ENCODE measurements at places on chromosomes 12 and 14.

- DNase-seq, result no peak
Observed at GRCh38 chr14:60309867-60310552, 61.0 kb downstream of the PPM1A start.

DNA sequence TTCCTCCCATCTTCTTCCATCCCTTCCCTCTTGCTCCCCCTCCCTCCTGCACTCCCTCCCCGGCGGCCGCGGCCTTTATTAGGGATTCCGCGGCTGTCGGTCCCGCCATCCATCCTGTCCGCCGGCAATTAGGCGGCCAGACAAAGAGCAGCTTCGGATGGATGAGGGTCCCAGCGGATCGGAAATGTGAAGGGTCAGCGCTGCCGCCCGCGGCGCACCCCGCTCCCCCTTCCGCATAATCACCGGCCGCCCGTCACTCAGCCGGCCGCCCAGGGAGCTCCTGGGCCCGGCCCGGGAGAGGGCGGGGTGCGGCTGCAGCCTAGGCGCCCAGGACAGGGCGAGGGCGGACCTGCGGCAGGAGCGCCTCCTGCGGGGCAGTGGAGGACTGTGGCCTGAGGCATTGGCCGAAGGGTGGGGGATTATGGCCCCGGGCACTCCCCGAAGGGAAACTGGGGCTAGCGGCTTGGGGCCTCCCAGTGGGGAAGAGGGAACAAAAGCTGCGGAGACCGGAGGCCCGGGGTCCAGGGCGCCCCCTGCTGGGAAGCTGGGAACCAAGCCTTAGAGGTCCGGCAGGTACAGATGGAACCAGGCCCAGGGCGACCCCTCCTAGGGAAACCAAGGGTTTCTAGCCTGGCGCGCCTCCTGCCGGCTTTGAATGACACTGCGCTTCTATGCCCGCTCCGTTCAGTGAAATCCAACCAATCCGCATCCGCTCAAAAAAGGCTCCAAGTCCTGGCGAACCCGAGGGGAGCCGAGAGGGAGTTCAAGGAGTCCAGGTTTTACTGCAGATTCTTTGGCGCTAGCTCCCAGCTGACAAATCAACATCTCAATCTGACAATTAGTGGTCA lies 4.4 kb upstream of the DNAJC22 start:
- DNase-seq, result peak; percentile 96

DNA sequence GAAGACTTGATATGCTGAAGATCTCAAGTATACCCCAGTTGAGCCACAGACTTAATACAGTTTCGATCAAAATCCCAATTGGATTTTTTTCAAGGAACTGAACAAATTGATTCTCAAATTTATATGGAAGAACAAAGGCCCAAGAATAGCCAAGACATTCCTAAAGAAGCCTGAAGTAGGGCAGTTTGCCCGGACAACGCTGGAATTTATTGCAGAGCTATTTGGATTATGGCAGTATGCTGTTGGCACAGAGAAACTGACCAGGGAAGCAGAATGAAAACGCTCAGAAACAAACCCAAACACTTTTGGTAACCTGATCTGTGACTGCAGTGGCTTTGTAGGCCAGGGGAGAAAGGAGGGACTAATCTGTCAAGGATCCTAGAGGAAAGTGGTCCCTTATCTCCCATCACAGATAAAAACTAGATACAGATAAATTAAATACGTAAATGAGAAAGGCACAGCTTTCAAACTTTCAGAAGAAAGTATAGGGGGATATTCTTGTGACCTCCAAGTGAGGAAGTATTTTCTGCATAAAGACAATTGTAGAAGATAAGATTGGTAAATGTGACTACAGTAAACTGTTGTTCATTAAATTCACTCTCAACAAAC lies 35.9 kb upstream of the GSC start:
- no peak for DNase-seq

DNA sequence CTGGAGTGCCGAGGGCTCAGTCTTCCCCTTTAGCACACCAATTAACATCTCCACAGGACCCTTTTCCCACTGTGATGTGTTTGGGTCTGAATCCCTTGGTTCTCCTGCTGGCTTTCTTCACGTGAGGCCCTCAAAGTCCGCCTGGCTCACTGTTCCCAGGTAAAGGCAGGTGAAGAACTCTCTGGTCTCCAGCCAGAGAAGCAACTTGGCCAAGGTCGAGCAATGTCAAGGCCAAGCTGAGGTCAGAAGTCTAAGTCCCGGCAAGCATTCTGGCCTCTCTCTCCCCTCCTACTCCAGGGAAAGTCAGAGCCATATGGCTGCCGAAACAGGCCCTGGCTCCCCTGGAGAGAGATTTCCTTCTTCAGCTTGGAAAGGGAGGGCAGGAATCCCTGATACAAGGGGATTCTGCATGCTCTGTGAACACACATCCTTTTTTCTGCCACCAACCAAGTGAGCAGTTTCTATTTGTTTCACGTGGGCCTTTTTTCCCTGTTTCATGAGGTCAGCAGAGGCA lies 61.4 kb upstream of the ESRRB start:
- DNase-seq, result peak; percentile 48

- DNase-seq, result no peak
Observed at GRCh38 chr14:71336489-71337192, 429.4 kb downstream of the PCNX1 start.

- DNase-seq, result peak; percentile 68
Observed at GRCh38 chr12:45130881-45131281, 80.0 kb upstream of the DBX2 start.

GRCh38 chr14:91901449-91902226 lies 34.3 kb upstream of the TC2N start:
- DNase-seq, result no peak

DNA sequence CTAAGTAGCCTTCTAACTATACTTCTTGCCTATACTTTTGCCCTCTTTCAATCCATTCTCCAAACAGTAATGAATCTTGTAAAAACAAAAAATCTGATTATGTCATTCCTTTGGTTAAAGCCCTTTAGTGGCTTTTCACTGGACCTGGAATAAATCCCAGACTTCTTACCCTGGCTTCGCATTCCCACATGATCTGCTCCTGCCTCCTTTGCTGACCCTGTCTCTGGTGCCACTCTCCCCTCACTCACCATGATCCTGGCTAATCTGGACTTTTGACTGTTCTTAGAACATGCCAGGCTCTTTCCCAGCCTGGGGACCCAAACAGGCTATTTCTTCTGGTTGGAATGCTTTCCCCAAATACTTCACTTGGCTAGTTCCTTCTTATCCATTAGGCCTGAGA lies 7.9 kb downstream of the MIA2 start:
- DNase-seq, result no peak

- DNase-seq, result no peak
Observed at GRCh38 chr14:62003701-62004100, 241.5 kb downstream of the SNAPC1 start.

GRCh38 chr14:58643366-58643765 lies 5.6 kb downstream of the DACT1 start:
- DNase-seq, result no peak

DNA sequence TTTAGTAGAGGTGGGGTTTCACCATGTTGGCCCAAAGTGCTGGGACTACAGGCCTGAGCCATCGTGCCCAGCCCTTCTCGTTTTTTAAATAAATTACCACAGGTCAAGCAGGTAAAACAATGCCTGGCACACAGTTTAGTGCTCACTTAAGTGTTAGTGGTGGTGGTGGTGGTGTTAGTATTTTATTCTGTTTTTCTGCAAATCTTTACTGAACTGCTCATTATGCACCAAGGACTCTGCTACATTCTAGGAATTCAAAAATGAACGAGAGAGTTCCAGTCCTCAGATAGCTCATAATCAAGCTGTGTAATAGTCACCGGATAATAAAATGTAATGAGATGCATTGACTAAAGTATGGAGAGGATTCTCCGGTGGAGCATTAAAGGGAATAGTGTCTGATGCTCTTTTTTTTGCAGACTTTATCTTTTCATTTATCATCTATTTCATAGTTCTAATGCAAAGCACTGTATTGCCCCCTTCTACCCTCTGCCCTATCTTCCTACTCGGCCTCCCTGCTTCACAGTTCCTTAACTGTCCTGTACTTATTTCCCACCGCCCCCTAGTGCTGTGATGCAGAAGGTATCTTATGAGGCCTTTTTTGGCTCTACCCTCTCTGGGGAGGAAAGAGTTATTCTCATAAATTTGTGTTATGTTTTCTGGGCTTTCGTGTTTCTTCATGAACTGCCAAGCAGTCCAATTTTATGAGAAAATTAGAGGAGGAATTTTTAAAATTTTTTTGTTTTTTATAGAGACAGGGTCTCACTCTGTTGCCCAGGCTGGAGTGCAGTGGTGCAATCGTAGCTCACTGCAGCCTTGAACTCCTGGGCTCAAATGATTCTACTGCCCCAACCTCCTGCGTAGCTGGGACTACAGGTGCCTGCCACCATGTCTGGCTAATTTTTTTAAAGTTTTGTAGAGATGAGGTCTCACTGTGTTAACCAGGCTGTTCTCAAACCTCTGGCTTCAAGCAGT lies 1.0 kb downstream of the ITFG2 start:
- DNase-seq, result peak; percentile 81

DNA sequence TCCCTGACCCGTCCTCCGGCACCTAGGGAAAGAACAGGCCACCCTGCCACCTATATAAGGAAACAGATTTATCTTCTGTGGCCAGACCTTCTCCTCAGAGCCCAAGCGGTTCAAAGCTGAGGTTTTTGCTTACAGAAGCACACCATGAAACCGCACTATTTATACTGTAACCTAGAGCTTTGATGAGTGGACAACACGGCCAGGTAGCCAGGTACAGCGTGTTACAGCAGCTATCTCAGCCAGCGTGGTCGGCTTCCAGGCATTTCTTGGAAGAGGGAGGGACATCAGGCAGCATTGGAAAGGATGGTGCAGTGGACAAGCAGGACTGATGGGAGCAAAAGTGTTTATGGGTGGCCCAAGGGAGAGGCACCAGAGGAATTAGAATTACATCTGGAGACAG lies 34.4 kb downstream of the TTC7B start:
- no peak for DNase-seq

DNA sequence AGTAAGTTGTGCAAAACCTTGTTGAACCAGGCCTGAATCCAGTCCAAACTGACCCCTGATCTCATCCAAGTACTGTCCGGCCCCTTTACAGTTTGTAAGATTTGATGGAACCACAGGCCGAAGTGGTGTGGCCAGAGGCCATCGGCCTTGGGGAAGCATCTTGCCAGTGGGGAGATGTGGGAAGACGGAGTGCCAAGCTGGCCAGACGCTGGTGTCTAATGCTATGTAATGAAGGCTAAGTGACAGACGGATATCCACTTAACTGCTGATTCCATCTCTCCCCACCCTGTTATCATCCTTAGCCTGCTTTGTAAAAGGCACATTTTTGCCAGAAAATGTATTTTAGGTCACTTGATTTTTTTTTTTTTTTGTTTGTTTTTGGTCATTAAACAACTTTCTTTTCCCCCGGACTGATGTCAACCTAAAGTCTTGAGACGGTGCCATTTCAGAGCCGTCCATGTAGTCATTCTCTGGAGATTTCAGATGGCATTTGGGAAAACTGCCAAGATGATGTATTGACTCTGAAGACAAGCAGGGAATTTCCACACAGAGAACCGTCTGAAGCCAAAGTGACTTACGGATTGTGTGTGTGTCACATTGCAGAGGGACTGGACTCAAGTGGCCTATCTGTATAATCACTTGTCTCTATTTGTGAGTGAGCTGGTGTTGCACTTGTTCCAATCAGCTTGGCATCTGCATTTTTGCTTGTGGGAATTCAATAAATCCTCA lies 86.5 kb upstream of the MANSC4 start:
- no peak for DNase-seq

DNA sequence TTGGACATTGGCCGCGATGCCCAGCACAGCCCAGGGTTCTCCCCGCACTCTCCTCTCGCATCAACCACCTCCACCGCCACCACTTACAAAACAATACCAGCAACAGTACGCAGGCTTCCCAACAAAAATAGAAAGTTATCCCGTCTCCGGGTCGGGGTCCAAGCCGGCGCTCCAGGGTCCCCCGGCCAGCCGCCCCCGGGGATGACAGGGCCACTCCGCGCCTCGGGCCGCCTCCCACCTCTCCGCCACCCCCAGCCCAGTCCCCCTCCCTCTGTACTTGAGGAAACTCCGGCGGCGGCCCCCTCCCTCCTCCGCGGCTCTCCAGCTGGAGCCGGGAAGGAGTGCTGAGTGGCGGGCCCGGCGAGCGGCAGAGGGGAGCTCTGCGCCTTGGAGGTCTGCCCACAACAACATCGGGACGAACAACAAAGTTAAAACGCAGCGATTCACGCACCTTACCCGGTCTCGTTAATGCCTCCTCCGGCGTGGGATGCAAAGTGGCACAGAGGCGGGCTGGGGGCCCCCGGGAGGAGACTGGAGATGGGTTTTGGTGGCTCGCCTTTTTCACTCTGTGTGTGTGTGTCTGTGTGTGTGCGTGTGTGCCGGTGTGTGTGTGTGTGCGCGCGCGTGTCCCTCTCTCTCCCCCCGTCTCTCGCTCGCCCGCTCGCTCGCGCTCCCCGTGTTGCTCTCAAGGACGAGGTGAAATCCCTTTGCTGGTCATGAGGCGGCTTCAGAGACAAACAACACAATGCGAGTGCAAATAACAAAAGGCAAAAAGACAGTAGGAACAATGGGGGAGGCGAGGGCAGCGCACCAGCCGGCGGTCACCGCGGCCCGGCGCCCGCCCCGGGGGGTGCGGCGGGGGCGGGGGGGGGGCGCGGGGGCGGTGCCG lies 386.8 kb downstream of the BCAT1 start:
- DNase-seq, result peak; percentile 87

GRCh38 chr14:33855672-33856071 lies 95.2 kb downstream of the EGLN3 start:
- no peak for DNase-seq

DNA sequence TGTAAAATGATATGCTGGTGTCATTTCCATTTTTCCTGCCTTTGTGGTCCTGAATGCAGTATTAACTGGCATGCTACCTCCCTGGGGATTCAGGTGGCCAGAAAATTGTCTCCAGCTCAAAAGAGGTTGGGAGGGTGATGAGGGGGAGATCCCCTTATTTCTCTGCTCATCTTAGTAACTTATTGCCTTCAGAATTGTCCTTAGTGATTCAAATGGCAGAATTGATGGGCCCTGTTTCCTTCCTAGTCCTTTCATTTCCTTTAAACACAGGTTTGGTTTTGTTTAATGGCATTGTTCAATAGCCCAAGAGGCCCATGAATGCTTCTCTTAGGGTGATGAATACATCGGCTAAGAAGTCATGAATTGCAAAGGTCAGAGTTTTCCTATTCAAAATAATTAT lies 207.0 kb downstream of the SLC41A2 start:
- DNase-seq, result peak; percentile 39
